ENCODE measurements at places on chromosomes 16 and 17.

DNA sequence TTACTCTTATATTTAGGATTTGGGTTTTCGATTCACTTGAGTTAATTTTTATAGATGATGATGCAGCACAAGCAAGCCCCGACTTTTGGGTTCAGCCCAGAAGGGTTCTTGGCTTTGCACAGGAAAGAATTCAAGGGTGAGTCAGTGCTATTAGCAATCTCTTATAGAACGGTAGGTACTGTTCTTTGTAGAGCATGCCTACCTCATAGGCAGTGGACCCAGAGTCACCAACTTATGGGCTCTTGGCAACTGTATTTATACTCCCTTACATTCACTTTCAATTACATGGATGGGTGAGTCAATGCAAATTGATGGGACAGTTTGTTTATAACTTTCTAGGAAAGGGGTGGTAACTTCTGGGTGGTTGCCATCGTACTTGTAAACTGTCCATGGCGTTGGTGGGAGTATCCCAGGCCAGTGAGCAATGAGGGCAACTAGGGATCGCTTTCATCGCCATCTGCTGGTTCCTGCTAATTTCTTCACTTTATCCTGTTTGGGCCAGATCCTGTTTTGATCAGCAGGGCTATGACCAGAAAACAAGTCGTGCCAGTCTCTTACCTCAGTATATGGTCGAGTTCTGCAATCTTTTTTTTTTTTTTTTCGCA lies 362.6 kb downstream of the CNTNAP4 start:
- no peak for DNase-seq

- DNase-seq = no peak
Observed at GRCh38 chr16:80507538-80507937, 33.3 kb upstream of the DYNLRB2 start.

GRCh38 chr17:17460038-17460437 lies 16.8 kb upstream of the MED9 start:
- no peak for DNase-seq

GRCh38 chr17:81651692-81652091 lies 4.7 kb downstream of the PDE6G start:
- no peak for DNase-seq

DNA sequence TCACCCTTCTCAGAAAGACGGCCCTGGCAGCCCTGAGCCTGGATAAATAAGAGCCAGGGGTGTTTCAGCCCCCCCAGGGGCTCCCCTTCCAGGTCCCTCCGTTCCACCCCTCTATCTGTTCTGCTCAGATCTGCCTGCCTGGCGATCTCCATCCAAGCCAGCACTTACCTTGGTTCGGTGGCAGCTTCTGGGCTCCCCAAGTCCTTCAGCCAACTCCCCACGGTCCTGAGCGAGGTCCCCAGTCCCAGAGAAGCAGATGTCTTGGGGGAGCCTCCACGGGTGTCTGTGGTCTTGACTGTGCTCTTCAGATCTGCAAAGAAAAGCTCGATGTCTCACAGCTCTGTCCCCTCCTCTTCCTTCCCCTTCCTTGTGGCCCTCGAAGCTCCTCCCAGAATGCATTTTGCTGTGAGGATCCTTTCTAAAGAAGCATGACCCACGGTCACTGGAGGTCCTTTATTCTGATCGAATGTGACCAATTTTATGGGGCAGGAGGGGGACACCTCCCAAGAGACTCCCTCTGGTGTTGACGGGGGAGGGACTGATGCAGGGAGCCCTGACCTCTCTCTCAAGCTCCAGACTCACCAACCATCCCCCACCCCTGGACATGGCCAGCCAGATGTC lies at the start of gene PIK3R6:
Gene PIK3R6, minus strand, starts transcription at position 314 of the 621 bp plus-strand sequence. CDS start 17,880 bp downstream, outside the sequence.
- no peak for DNase-seq

DNA sequence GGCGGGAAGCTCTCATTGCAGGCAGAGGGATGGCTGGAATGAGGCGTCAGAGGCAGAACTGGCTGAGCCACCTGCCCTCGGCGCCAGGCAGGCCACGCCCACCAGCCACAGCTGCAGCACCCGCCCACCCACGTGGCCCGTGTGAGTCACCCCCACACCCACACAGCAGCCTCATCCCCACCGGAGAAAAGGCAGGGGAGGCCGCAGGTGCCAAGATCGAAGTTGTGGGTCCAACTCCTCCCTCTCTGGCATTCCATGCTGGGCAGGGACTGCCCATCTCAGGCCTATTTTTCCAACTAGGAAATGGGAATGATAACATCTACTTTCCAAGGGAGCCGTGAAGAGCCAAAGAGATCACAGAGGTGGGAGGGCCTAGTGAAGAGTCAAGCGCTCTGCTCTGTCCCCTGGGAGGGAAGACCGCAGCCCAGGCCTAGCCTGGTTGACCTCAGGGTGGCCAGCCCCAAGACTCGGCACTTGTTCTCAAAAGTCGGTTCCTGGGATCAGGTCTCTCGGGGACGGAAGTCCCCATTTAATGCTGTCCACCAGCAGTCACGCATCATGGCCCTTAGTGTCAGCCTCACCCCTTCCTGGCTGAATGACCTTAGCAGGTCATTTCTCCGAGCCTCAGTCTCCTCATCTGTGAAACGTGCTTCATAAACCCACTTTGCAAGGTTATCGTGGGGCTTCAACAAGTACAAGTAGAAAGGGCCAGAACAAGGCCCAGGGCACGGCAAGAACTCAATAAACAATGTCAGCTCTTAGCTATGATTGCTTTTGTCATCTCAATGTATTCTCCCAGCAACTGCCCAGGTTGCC lies at the start of gene TRPV3:
Gene TRPV3, minus strand, starts transcription at position 45 of the 816 bp plus-strand sequence. CDS start 2,962 bp downstream, outside the sequence.
- peak; percentile 54 for DNase-seq

GRCh38 chr16:78365366-78365765 lies 265.9 kb downstream of the WWOX start:
- no peak for DNase-seq

DNA sequence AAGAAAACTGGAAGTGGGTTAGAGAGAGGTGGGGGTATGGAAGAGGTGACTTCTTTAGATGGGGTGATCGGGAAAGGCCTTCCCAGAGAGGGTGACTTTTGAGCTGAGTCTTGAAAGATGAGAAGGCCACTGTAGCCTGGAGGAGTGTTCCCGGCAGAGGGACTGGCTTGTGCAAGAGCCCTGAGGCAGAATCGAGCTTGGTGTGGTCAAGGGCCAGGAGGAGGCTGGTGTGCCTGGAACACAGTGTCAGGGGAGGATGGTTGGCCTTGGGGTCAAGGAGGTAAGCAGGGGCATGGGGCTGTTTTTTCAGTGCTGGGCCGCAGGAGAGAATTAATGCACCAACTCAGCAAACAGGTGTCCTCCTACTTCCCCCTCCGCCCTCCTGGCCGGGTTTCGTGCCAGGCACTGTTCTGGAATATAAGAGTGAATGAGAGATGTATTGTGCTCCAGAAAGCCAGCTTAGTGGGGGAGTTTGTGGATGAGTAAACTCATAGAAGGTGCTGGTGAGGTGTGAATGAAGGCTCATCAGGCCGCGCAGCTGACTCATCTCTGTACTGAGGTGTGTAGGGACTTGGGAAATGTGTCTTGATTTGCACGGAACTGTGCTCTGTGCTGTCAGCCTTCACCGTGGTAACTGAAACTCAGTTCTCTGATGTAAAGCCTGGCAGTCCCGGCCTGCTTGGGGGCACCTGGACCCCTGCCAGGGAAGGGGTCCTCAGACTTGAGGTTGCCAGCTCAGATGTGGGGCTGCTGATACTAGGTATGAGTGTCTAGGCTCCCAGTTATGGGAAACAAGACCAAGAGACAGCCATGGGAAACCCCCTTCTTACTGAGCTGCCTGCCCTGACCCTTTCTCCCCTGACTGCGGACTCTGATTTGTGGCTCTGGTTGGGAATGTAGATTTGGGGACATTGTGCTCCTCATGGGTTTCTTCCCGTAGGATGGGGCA lies 15.3 kb downstream of the KSR1 start:
- peak; percentile 72 for DNase-seq

DNA sequence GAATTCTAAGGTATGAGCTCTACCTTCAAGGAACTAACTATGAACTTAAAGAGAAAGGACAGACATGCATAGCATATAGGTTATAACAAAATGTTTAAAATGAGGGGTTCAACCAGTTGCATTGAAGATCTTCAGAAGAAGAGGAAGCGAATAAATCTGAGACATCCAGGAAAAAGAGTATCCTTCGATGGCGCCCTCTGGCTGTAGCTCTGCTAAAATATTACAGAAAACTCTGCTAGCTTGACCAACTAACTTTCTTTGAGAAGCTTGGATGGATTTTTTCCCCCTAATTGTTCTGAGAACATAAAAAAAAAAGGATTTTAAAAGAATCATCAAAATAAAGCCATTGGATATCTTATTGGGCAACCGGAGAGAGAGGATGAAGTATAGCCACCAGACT lies 659.9 kb upstream of the SOX9 start:
- no peak for DNase-seq

- no peak for DNase-seq
Observed at GRCh38 chr17:77681861-77682260, 276.6 kb upstream of the TNRC6C start.

GRCh38 chr17:46869975-46870803 lies 18.8 kb downstream of the WNT9B start:
- DNase-seq = no peak

- no peak for DNase-seq
Observed at GRCh38 chr17:34601416-34601815, 22.0 kb downstream of the TMEM132E start.

GRCh38 chr16:23286131-23286532 lies 16.0 kb upstream of the SCNN1B start:
- DNase-seq = no peak

GRCh38 chr17:82804442-82805191 lies 35.2 kb downstream of the ZNF750 start:
- no peak for DNase-seq

- peak; percentile 64 for DNase-seq
Observed at GRCh38 chr17:17812211-17813054, 24.4 kb downstream of the SREBF1 start.

- DNase-seq = no peak
Observed at GRCh38 chr16:79284766-79285165, 315.8 kb downstream of the MAF start.

GRCh38 chr17:74815550-74816370 lies 39.6 kb upstream of the NAT9 start:
- no peak for DNase-seq

DNA sequence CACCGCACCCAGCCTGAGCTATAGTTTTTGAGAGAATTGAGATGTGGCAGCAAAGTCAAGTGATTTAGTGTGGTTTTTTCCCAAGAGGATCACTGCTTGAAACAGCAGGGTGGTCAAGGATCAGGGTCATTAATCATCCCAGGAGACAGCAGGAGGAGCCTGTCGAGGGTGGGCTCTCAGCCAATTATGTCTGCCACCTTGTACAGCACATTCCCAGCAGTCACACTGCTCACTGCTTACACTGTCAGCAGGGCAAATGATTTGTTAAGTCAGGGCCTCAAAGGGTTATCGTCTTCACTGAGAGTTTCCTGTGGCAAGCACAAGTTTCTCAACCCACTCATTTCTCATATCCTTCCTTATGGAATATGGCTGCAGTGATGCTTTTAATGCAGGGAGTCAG lies 13.2 kb downstream of the B3GNT9 start:
- no peak for DNase-seq

DNA sequence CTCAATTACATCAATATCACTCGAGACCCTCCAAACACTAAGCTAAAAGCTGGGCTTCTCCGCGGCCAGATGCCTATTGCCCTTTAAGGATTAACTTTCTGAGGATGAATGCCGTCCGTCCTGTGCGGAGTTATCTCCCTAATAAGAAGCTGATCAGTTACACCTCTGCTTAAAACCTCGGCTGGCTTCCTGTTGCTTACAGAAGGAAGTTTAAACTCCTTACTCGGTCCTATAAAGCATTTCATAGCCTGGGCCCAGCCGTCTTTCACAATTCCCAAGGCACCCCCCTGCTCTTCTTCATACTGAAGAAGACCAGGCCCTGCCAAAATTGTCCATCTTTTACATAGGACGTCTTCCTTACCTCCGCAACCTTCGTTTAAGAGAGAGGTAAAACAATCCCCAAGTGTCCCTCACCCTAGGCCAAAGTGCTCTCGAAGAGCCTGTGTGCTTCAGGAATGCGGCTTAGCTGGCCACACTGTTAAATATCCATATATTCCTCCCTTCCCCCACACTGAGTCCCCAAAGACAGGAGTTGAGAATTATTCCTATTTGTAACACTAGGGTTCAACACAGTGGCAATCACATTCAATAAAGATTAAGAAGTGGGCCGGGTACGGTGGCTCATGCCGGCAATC lies 112.6 kb upstream of the IRX5 start:
- no peak for DNase-seq

GRCh38 chr17:32827227-32827626 lies 49.7 kb downstream of the MYO1D start:
- DNase-seq = no peak

GRCh38 chr17:3900646-3901045 lies 7.8 kb upstream of the CAMKK1 start:
- DNase-seq = no peak

- DNase-seq = no peak
Observed at GRCh38 chr17:72972263-72972951, 120.1 kb downstream of the SLC39A11 start.

DNA sequence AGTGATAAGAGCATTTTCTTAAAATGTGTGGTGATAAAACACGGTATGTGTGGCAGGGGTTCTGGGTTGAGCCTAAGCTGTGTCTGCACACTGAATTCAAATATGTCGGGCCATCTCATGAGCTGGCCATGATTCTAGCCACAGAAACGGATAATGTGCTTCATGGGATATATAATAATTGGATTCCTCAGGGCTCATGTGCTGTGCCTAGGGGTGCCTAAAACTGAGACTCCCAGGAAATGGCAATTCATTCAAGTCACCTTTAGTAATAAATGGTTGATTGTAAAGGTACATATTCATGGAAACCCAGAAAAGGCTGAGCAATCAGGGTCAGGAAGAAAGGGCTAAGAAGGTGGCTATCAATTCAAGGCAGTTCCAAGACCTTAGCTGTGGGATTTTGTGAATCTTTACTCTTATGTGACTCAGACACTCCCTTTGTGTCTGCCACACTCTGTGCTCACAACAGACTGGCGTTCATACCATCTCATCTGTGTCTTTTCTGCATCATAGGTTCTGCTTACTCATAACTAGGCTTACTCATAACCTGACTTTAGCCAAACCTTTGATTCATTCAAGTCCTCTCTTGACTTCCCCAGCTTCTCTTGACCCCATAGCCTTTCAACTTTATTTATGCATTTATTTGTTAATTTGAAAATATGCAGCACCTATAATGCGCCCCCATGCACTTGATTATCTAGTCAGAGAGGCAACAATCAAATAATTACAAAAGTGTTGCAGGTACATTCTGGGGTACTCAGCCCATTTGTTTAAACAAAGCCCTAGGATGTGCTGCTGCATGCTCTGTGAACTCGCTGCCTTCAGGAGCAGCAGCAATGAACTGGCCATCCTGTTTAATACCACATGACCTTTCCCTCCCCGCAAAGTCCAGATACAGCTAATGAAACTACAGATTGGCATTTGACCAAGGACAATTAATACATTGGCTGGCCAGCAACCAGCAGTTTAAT lies 28.4 kb upstream of the MED13 start:
- no peak for DNase-seq

- DNase-seq = no peak
Observed at GRCh38 chr16:88529596-88529995, 40.6 kb upstream of the ZC3H18 start.

GRCh38 chr17:50194140-50194933 lies 7.1 kb downstream of the COL1A1 start:
- no peak for DNase-seq

- DNase-seq = no peak
Observed at GRCh38 chr17:10875984-10876555, 38.2 kb upstream of the PIRT start.
